ENCODE measurements at places on chromosomes 2 and 18.

GRCh38 chr18:7438646-7439045 is 128.5 kb upstream of the PTPRM start:
- no peak for DNase-seq

DNA sequence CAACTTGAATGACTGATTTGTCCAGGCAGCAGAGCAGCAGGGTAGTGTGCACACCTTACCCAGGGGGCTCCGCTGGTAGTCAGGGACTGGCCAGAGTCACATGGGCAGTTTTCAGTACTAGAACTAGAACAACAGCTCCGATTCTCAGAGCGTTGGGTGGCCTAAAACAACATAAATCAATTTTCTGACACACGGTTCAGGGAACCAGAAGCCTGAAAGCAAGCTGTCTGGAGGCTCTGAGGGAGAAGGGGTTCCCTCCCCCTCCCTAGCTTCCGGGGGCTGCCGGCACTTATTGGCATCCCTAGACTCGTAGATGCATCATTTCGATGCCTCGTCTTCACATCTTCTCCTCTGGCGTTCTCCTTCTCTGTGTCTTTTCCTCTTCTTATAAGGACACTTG is 13.4 kb upstream of the ITGB6 start:
- no peak for DNase-seq

DNA sequence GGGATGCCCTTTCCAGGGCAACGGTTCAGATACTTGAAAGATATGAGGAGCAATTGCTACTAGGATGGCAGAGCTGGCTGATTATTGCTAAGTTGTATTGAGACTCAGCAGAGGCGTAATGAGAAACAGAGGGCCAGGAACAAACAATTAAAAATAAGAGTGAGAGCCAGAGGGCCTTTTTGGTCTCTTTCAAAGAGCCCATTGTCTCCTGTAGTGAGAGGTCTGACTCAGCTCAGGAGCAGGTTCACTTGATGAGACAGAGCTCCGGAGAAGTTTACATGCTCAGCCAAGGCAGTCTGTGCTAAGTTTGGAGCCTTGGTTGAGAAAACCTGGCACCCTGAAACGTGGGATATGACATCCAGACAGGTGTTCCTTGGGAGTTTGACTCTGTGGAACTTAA is 303.9 kb upstream of the DLGAP1 start:
- DNase-seq, result no peak

GRCh38 chr2:189210250-189211087 is 30.9 kb upstream of the COL5A2 start:
- peak; percentile 61 for DNase-seq

- DNase-seq, result peak; percentile 36
These were observed 145.4 kb downstream of the RTN4 start for GRCh38 chr2:54904836-54905235.

DNA sequence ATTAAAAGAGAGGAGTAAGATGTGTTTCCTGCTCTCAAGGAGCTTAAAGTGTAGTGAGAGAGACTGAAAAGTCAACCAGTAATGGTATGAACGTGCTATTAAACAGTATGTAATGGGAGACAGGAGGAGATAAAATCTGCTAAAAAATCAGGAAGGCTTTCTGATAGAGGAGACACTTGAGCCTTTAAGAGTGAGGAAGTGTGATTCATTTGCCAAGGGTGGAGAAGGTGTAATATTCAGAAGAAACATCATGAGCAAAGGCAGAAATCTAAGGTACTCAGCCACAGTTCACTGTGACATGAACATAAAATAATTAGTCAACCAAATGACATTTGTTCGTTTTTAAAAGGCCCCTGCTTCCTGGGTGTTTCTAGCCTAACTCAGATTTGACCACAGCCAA is 137.8 kb upstream of the SKOR2 start:
- DNase-seq, result no peak

DNA sequence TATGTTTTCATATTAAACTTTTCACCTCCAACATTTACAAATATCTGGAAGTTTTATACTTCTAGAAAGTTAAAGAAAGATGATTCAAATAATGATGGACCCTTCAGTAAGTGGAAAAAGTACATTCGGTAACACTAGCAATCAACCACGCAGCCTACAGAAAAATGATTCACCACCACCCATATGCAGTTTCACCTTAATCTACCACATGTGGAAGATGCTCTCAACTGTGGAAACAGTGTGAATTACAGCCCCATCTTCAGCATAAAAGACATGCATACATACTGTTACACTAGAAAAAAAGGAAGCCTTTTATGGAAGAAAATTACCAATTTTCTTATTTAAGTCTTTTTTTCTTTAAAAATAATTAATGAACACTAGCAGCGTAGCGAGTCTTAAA is 1.1 kb downstream of the SLC38A11 start:
- DNase-seq, result no peak

DNA sequence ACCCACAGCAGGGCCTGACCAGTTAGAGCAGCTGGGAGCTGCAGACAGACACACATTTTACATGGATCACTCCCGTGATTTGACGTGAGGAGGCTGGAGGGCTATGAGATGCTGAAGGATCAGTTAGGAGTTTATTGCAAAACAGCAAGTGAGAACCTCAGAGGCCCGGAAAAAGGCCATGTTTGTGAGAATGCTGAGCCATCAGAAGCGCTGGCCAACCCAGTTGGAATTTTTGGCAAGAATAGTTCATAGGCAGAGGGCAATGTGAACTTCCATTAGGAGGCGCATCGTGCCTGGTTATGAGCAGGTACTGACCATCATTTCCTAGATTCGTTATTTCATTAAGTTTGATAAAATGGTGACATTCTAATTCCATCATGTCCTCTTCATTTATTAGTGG is 23.3 kb upstream of the LMAN1 start:
- DNase-seq, result no peak

GRCh38 chr2:105596411-105596921 is 148.2 kb upstream of the NCK2 start:
- DNase-seq, result no peak

GRCh38 chr2:20762945-20763683 is 59.8 kb downstream of the LDAH start:
- DNase-seq, result no peak

DNA sequence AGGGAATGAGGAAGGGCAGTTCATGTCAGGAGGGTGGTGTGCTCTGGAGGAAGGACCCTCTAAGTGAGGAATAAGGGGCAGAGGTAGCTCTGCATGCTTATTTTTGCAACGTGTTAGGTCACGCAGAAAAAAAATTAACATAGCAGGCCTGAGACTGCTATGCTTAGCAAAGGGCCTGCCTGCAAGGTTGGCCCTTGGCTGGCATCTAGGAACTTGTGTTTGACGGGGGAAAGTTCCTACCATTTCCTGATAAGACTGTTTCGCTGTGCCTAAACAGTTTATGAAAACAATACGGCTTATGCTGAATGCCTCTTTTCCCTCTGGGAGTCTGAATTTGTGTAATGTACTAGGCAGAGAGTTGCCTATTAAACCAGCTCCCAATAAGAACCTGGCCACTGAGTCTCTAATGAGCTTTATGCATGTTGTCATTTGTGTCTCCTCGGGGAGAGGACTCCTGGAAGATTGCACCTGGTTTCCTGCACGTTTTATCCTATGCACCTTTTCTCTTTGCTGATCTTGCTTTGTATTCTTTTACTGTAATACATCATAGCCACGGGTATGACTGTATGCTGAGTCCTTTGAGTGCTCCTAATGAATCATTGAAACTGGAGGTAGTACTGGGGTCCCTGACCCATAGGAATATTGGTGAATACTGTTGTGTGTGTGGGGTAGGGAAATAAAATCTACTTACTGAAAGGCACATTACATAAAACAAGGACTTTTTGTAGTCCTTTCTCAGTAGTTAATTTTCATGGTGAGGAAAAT is 169.0 kb downstream of the PRPF40A start:
- no peak for DNase-seq

- DNase-seq, result no peak
These were observed 33.6 kb downstream of the GLI2 start for GRCh38 chr2:120769076-120769786.

- DNase-seq, result no peak
These were observed 69.6 kb downstream of the ACVR1 start for GRCh38 chr2:157806426-157807077.

GRCh38 chr2:158967114-158967730 is 1.2 kb upstream of the TANC1 start:
- no peak for DNase-seq

DNA sequence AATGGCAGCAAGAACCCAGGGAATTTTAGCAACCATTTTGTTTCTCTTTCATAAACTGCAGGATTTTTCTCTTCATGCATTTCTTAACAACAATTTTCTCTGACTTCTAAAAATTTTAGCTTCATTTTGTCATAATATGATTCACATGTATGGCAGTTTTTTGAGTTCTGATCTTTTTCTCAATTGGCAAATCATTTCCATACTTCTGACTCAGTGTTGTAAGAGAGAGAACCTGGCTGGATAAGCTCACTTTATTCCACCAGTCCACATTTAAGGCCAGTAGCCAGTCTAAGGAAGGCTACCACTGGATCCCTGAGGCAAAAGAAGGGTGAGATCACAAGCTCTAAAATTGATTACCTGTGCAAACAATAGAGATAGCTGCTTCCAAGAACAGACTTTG is 42.8 kb upstream of the COL3A1 start:
- DNase-seq, result no peak

DNA sequence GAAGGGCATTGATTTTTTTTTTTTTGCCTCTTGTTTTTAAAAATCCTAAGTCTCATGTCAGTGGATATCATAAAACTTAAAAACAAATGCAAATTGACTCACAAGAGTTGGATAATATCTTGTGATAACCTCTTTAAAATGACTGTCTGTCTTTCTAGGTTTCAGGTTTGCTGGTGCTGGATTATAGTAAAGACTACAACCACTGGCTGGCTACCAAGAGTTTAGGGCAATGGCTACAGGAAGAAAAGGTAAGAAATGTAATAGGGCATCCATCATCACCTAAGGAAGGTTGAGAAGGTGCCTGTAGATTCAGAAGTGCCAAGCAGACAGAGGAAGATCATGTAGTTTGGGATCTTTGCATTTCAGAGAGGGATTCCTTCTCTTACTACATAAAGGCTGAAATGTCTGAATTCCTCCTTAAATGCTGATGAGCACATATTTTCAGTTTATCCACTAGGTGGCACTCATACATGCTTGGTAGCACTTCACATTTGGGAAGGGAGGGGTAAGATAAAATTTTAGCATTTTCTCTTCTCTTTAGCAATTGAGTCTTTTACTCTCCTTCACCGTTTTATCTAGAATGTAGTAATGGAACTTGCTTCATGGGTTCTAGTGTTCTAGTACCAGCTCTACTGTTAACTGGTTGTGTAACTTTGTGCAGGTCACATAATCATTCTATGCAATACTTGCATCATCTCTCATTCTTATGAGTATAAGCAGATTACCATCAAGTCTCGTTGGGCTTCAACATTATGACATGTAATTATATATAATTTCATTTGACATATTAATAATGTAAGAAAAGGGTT is 21.1 kb downstream of the CPS1 start:
- DNase-seq, result no peak

DNA sequence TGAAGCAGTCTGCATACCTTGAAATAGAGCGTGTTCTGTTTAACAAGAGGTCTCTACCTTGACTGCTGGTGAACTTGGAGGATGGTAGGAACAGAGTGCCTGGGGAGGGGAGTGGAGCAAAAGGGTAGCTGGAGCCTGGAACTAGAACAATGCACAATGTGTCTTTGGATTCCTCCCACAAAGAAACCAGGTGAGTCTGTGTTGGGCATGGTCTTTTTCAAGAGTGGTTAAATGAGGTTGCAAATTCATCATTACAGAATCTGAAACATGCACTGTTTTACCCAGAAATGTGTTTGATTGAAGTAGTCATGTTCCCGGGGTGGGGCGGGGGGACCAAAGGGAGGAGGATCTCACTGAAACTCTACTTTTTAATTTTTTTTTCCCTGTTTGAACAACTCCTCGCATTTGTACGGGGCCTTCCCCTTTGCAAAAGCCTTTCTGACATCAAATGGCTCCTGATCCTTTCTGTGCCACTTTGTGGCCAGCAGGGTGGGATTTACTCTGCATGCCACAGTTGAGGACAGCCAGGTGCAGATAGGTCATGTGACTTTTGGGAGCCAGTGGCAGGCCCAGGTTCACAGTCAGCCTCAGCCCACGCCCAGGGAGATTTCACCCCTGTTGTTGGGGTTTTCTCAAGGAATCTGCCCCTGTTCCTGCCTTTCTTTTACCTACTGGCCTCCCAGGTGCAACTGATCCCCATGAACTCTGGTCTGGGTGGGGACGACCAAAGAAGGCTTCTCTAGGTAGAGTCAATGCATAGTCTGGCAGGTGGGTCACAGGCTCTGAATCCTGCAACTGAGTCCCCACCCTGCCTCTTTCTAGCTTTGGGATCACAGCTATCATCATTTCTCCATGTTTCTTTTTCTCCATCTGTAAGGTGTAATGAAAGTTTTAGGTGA is 28.2 kb downstream of the MYCN start:
- no peak for DNase-seq

DNA sequence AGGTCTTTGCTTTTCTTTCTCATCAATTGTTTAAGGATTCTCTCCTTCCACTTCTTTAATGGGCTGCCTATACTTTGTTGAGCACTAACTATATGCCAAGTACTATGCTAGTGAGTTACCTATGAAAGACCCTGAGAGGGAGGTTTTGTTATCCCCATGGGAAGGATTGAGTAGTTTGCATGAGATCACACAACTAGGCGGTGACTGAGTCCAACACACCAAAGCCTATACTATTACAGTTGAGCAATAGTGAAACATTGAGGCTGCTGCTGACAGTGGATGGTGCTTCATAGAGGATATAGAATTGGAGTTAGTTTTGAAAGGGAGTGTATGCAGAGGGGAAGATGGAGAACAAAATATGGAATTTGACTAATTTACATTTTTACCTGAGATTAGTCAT is 15.8 kb downstream of the NABP1 start:
- no peak for DNase-seq

DNA sequence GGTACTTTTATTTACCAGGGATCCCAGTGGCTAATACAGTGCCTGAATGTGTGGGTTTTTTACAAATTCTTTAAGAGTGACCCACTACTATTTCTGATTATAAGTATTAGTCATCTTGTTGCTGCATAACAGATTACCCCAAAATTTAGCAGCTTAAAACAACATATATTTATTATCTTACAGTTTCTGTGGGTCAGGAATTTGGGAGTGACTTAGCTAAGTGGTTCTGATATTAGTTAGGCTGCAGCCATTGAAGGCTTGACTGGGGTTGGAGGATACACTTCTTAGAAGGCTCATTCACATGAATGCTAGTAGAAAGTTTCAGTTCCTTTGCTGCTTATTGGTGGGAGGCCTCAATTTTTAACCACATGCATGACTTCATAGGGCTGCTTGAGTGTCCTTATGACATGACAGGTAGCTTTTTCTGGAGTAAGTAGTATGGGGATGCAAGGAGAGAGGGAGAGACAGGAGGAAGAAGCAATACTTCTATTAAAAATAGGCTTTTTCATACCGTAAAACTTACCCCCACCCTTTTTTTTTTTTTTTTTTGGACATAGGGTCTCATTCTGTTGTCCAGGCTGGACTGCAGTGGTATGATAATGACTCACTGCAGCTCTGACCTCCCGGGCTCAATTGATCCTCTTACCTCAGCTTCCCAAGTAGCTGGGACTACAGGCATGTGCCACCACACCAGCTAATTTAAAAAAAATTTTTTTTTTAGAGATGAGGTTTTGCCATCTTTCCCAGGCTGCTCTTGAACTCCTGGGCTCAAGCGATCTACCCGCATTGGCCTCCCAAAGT is 13.3 kb upstream of the POLE4 start:
- DNase-seq, result no peak
